Substantia nigra (tissue), 51 donors: ENCODE measurements at places on chromosomes 4 and X.

DNA sequence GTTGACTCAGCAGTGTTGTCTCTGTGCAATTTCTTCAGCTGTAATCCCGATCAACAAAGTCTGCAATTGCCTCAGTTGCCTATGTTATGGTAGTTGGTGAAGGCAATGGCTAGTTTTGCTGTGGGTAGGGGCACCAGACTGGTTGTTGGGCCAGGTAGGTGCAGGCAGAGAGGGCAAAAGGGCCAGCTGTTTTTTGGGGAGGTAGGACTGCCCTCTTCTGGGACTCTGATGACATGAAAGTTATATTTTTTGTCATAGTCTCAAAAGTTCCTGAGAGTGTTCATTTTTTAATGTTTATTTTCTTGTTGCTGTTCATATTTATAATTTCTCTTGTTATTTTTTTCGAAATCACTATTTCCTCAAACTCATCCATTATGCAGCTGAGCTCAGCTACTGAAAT, 25.1 kb downstream of the DCAF12L2 start:
- no peak for DNase-seq

DNA sequence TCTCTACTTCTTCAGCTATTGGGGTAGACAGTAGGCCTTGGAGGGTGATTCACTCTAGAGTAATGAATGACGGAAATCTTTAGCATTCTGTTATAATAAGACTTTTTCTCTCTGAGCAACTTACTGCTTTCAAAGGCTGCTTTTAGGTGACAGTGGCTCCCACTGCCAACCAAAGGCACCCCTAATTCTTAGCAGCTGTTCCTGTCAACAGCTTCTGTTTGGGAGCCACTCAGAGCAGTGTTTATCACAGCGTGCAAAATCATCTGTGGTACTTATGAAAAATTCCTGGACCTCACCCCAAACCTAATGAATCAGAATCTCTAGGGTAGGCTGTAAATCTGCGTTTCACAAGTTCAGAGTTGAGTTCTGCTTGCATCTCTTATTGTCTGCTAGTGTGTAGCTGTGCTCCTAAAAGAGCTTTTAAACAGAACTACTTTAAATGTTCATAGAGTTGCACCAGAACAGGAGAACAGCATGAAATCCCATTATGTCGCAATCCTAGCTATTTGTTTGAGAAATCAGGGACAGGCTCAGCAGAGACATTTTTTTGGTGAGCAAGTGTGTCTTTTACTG, 52.8 kb upstream of the POU4F2 start:
- DNase-seq, result no peak

DNA sequence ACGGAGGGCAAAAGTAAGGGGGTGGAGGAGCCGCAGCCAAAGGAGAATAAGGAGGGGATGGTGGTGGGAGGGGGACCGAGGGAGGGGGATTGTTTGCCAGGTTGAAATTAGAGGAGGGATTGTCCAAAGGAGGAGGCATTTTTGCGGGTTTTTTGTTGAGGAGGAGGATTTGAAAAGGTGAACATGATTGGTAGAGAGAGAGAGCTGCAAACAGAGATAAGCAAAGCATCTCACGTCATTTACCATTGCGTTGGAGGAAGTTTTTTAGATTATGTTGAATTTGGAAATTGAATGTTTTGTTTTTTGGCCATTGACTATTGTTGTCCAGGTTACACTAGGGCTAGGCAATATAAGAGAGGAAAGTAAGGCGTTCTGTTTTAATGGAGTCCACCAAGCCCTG, 54.5 kb upstream of the ABCB7 start:
- DNase-seq, result no peak

- no peak for DNase-seq
These were observed 64.3 kb downstream of the RASL11B start for GRCh38 chr4:52926196-52926974.

DNA sequence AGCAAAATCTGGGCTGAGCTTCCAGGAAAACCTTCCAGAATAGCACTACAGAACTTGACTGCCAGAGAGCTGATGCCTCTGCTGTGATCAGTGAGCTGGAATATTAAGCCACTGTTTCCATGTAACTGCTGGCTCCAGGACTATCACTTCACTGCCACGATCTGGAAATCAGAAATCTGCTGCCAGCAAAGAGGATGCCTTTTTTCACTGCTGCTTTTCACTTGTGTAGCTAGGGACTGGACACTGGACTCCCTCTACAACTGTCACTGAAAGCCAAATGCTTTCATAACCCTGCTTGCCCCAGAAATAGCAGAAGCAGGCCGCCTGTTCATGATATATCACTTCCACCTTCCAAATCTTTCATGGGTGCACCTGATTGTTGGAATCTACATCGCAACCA, 9.4 kb upstream of the AP1S2 start:
- peak; percentile 4 for DNase-seq

- no peak for DNase-seq
These were observed 3.1 kb downstream of the ZGRF1 start for GRCh38 chr4:112633477-112634235.

- no peak for DNase-seq
These were observed 68.4 kb downstream of the MID2 start for GRCh38 chrX:107894038-107894437.

GRCh38 chr4:22014222-22014741, 65.7 kb upstream of the KCNIP4 start:
- no peak for DNase-seq

DNA sequence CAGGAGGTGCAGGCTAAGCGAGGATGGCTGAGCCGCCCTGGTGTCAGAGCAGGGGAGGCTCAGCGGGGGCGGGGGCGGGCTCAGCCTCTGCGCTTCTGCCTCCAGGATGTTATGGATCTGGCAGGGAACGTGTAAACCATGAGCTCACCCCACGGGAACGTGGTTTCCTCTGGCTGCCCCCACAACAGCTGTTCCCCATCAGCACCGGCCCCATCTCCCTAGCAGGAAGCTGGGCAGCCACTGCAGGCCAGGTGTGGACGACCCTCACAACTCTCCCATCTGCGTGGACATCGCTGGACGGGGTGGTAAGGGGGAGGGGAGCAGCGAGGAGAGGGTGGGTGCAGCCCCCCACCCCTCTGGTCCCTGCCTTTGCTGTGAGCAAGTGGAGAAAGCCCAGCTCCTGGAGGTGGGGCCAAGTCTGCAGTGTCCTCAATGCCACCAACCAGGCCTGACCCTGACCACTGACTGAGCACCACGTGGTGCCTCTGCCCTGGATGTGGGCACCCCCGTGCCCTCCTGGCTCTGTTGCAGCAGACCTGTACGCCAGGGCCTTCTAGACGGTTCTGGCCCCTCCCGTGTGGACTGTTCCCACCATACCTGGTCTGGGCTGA, 28.1 kb upstream of the SPON2 start:
- DNase-seq, result no peak

- no peak for DNase-seq
These were observed 43.3 kb upstream of the HAND2 start for GRCh38 chr4:173573286-173573685.

DNA sequence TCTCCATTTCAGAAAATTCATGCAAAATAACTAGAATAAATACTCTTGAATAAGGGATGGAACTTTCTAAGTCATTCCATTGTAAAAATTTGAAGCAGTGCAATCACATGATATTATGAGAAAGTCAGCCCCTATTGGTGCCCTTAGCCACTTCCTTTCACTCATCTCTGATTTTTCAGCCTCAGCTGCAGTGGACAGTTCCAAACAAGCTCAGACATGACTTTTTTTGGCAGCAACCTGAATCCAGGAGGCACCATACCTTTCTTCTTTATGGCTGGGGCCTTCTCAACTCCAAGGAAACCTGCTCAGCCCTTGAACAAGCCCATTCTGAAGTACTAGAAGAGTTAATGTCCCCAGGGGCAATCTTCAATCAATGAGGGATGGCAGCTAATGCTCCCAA, 40.5 kb downstream of the MAPK10 start:
- DNase-seq, result no peak

GRCh38 chrX:141975839-141976238, 72.1 kb downstream of the MAGEC1 start:
- DNase-seq, result no peak

DNA sequence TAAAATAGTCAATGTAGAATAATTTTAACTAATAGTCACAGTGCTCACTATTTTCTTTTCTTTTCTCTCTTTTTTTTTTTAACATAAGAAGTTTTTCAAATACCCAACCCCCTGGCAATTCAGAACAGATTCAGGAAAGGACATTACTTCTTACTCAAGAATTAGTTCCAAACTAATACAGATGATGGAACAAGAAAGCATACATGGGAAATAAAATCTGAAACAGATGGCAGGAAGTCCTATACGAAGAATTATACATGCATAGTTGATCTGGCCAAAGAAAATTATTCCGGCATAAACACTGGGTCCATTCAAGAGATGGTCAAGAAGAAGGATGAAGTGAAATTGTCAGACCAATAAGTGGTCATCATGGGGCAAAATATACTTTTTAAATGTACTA, 614.4 kb upstream of the INTU start:
- no peak for DNase-seq

- DNase-seq, result no peak
These were observed 27.4 kb downstream of the GBA3 start for GRCh38 chr4:22720091-22720490.

DNA sequence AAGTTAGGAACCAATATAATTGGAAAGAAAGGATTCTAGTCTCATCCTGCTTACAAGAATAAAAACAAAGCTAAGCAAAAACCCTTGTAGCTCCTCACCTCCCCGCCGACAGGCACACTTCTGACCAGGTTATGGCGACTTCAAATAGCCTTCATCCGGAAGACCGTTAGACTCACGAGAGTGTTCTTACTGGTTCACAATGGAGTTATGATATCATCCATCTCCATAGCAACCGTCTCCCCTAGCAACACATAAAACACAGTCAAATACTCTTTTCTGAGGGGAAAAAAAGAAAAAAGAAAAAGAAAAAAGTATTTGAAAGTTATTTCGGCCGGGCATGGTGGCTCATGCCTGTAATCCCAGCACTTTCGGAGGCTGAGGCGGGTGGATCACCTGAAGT, at the start of gene IL13RA2:
Gene IL13RA2 (minus strand): TSS at position 162 of the 400 bp plus-strand sequence. CDS start 347 bp downstream, outside the sequence.
- DNase-seq, result no peak

DNA sequence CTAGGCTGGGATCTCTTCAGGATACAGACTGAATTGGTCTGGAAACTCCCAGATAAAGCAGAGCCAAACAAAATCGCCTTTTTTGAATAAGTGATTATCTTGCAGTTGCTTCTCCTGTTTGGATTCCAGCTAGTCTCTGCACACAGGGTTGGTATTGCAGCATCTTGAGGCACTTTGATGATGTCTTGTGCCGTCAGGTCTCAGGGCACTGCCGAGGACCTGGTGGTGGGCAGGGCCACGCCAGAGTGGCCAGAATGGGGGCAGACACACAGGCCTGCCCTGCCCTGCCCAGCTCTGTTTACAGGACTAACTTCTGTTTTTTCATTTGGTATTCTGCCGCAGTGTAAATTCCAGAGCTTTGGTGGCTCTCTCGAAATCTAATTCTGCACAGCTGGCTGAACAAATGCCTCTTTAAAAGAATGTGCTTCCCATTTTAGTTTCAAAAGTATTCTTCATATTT, 276.1 kb downstream of the NR3C2 start:
- no peak for DNase-seq

DNA sequence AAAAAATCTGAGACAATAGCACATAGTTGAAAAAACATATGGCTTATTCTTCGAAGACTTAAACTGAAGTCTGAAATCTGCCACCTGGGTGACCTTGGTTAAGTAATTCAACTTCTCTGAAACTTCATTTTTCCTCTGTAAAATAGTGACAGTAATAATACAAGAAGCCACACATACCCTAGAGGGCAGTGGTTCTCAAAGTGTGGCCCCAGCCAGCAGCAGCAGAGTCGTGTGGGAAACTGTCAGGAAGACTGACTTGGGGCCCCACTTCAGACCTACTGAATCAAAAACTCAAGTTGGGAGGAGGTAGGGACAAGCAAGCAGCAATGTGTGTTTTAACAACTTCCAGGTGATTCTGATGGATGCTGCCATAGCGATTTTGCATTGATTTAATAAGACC, 249.9 kb downstream of the HNRNPD start:
- DNase-seq, result no peak

GRCh38 chrX:103688946-103689345, 2.4 kb upstream of the MORF4L2 start:
- no peak for DNase-seq

DNA sequence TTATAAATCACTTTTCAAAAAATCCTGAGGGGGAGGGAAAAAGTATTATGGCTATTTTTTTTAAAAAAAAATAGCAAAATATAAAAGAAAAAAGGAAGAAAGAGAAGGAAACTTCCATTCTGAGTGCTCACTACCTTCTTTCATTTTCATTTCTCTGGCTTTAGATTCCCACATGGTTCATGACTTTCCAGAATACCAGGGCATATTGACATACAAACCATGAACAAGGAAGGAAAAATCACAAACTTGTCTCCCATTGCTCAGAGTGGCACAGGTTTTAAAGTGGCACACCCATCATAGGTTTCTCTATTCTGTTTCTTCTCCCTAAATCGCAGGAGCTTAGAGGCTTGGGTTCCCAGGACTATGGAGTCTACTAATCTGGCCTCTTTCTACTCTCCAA, 136.3 kb upstream of the CXXC4 start:
- DNase-seq, result no peak

DNA sequence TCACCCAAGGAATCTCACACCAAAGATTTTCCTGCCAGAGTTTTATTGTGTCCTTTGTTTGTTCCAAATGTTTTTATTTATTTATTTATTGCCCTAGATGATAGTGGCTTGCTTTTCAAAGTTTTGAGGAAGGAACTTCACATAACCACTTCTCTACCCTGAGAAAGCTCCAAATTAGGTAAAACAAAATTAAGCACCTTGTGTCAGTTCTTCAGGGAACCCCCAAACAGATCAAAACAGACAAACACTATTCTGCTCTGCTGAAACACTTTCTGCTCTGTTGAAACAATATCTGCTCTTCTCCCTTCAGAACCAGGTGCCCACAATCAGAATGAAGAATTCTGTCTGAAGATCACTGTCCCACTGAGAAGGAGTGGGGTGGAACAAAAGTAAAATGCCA, 16.5 kb upstream of the CYBB start:
- DNase-seq, result no peak

DNA sequence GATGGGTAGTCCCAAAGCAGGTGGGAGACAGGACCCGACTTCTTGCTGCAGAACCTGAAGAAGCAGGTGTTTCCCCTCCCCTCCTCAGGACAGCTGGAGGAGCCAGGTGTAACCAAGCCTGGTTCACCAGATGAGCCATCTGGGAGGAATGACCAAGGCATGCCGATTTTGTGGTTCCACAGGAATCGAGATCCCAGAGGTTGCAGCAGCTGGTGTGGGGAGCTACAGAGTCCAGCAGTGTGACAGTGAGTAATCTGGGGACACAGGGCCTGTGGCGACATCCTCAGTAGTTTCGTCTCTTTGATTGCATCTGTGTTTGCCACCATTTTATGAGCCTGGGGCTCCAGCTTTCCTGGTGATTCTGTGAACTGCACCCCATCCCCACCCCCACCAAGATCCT, 2.6 kb upstream of the NDP start:
- DNase-seq, result no peak

- DNase-seq, result no peak
These were observed 68.4 kb downstream of the TBCK start for GRCh38 chr4:106247600-106247999.

DNA sequence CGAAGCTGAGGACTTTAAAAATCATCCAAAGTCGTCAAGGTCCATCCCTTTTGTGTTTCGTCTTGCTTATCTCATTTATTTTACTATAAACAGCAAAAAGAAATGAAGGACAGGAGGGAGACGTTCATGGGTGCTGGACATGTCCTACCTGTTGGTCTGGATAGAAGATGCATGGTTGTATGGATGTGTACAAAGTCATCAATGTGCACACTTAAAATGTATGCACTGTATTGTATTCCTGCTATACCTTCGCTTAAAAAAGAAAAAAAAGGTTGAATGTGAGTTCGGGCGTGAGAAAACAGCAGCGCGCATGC, 313 bp upstream of the BLOC1S4 start:
- DNase-seq, result no peak

GRCh38 chr4:154961263-154961662, 180.2 kb downstream of the RBM46 start:
- DNase-seq, result no peak

- DNase-seq, result no peak
These were observed 32.2 kb downstream of the DCK start for GRCh38 chr4:71025654-71026053.
